Tibial nerve (tissue), 4 donors: ENCODE measurements at places on chromosomes 1 and 21. TPM values are rescaled to one million over a fixed set of nuclear protein-coding genes. Genes with fewer than 3 reads are reported as not detected.
A peak's percentile ranks its signal among the peaks of the same experiment; 100 is the strongest.

C1orf226 gene
- 2.9 TPM for total RNA-seq

DNA sequence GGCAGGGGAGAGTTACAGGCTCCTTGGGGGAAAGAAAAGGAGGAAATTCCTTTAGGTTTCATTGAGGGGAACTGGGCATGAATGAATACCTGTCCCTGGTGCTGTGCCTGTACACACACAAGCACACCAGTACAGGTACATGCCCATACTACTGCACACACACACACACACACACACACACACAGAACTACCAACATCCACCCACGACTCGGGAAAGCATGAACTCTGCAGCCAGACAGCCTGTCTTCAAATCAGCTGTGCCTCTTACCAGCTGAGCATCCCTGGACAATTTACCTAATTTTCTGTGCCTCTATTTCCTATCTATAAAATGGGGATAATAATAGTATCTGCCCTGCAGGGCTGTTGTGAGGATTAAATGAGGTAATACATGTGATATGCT lies 7.2 kb upstream of the GRIK3 start:
- no peak for DNase-seq

- DNase-seq = no peak
These were observed 18.5 kb downstream of the IBA57 start for GRCh38 chr1:228184152-228184551.

DNA sequence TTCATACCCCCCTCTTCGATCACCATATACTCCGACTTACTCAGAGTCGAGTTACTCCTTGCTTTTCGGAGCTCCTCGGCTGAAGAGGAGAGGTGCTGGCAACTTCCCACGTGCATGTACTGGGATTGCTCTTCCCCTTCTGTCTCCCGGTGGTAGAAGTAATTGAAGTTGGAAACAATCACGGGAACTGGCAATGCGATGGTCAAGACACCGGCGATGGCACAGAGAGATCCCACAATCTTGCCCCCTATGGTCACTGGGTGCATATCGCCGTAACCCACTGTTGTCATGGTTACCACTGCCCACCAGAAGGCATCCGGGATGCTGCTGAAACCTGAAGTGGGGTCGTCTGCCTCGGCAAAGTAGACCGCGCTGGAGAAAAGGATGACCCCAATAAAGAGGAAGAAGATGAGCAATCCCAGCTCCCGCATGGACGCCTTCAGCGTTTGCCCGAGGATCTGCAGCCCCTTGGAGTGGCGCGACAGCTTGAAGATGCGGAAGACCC lies 1.5 kb downstream of the KCNA3 start:
- no peak for DNase-seq

IRF6 gene
- total RNA-seq = 0.42 TPM

NLRP3 gene
- 4.9 TPM for total RNA-seq

GRCh38 chr1:77514921-77515776 lies 167.3 kb downstream of the ZZZ3 start:
- no peak for DNase-seq

CCDC27 gene
- total RNA-seq = not detected

ACTL8 gene
- total RNA-seq = not detected

GRCh38 chr1:20974069-20974468 lies 187.0 kb upstream of the HP1BP3 start:
- DNase-seq = no peak

PPM1J gene
- 2.4 TPM for total RNA-seq

- DNase-seq = no peak
These were observed 11.6 kb downstream of the DSTYK start for GRCh38 chr1:205199931-205200299.

GRCh38 chr1:41342774-41343355 lies 18.4 kb upstream of the FOXO6 start:
- no peak for DNase-seq

- no peak for DNase-seq
These were observed 8.8 kb downstream of the GPATCH2 start for GRCh38 chr1:217622042-217622441.

CD5L gene
- not detected for total RNA-seq

DNA sequence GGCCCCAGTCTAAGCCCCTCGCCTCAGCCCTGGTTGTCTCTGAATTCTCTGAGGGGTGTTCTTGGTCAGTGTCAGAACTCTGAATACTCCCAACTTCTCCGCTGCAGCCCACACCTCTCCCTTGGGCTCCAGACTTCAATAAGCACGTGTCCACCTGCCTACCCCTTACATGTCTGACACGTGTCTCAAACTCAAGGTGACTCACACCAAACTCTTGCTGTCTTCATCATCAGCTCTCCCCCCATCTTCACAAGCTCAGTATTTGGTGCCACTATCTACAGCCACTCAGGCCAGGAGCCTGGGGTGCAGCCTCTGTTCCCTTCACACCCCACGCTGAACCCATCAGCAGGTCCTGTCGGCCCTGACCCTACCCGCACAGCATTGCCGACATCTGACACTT lies 18.8 kb upstream of the UBXN10 start:
- no peak for DNase-seq

CD244 gene
- total RNA-seq = 0.63 TPM

DNA sequence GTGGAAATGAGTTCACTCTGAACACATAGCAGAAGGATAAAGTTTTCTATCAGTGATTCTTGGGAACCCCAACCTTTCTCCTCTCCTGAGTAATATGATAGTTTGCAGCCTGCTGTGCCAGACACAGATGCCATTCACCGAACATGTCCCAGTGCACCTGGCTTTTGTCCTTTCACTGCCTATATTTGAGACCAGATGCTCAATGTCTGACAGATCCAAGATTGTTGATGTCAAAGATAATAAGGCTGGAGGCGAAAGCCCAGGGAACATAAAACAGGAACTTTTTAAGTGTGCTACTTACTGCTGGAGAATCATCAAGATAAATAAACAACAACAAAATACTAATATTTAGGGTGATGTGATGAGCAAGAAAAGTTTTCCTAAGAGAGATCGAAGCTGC lies 139.3 kb downstream of the TIAM1 start:
- no peak for DNase-seq

DNA sequence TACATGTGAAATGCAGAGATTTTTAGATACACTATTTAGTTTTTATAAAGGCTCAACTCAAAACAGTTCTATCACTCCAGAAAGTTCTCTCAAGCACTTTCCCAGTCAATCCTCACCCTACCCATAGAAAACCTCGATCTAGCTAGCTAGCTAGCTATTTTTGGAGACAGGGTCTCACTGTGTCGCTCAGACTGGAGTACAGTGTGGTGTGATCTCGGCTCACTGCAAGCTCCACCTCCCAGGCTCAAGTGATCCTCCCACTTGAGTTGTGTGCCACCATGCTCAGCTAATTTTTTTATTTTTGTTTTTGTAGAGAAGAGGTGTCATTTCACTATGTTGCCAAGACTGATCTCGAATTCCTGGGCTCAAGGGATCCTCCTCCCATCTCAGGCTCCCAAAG lies 236.9 kb downstream of the RERE start:
- no peak for DNase-seq

DNA sequence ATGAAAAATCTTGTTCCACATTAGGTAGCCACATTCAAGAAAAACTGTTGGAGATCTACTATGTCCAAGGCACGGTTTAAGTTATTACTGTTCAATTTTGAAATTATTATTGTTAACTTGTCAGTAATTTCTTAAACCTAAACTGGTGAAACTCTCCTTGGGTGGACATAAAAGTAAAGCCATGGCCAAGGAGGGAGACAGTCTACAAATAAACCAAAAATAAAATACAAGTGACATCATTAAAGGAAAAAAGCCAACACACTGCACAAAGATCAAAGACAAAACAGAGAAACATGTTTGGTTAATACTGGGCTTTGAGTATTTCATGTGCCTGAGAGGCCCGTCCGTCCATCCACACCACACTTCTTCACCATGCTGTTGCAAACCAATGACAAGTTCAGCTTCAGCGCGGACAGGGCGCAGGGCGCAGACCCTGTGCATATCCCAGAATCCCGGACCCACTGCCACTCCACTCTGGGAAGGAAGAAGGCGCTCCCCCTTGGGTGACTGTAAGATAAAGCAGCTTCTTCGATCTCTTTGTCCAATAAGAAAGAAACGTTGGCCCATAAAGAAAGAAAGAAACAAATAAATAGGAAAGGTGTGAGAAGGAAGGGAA lies 918 bp upstream of the RASAL2 start:
- peak; percentile 11 for DNase-seq

DNA sequence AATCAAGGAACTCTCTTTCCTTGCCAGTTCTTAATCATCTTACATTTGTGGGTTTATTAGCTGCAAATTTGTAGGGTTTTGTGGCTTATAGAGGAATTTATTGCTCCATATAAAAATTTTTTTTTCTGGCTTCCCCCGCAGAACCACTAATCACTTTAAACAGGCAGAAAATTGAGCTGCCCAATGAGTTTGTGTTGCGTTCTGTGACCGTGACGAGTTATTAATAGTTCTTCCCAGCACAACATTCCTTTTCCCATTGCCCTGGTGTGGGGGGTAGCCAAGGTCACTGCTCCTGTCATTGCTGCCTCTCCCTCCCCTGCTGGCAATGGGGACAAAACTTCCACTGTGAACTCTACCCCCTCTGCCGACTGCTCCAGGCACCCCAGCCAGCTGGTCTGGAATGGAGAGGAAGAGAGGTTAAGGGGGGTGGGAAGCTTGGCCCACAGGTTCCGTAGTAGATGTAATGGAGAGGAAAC lies 55.1 kb downstream of the UBE2T start:
- no peak for DNase-seq

- DNase-seq = no peak
These were observed 40.6 kb downstream of the KCNA2 start for GRCh38 chr1:110565565-110565964.

GRCh38 chr1:199223936-199224335 lies 585.1 kb downstream of the PTPRC start:
- no peak for DNase-seq

DNA sequence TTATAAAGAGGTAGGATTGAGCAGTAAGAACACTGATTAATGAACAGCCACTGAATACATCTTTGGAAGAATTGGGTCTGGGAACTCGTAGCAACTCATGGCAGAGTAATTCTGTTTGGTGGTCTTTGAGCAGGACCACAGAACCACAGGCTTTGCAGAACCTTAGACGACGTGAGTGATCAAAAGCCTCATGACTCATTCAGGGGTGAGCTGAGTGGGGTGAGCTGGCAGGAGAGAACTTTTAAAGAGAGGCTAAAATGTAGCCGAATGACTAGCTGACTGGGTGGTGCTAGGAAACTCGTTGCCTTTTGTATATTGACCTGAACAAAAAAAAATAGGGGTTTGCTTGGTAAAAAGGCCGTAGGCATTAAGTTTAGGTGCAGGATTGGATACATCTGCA lies 313.8 kb downstream of the TGFB2 start:
- no peak for DNase-seq

PCSK9 gene
- total RNA-seq = 1.2 TPM

GRCh38 chr1:59686170-59686569 lies 128.6 kb upstream of the HOOK1 start:
- no peak for DNase-seq

DNA sequence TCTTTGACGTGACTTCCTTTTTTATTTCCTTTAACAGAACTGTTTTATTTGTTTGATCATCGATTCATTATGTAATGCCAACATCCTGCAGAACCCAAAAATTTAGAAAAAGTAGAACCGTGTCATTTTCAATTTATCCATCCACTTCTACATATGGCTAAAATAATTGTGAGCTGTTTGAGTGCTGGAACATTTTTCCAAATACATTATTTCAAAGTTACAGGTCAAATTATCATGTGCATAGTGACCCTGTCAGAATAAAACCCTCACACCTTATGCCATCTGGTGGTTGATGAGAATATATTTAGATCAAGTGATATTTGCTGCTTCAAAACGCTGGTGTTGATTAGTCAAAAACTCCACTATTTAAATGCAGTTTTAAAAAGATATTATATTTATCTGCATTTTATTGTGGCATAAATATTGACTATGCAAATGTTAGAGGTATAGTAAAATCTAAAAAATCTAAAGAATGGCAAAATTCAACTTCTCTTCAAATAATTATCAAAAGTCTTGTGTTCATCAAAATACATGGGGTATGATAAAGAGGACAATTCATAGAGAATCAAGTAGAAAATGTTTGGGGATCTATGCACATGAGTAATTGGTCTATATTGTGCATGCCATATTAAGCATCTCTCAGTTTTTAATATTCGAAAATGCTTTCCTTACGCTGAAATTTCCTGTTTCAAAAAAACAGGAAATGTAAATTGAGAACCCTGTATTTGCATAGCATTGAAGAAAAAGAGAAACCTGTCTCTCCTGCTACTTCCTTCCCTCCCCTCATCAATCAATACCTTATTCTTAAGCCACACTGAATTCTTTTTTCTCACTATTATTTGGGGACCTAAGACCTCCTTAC lies 39.7 kb downstream of the UBE2U start:
- DNase-seq = no peak

GRCh38 chr1:210214573-210215409 lies 17.8 kb upstream of the SERTAD4 start:
- no peak for DNase-seq

DENND2C gene
- total RNA-seq = 2.4 TPM
